Stimulated activated CD4-positive, alpha-beta T cell treated with anti-CD3 and anti-CD28 coated beads, Interleukin-4, amount 100 ng/mL, for 24 hours (primary cell): ENCODE measurements at places on chromosomes 6 and 20.

DNA sequence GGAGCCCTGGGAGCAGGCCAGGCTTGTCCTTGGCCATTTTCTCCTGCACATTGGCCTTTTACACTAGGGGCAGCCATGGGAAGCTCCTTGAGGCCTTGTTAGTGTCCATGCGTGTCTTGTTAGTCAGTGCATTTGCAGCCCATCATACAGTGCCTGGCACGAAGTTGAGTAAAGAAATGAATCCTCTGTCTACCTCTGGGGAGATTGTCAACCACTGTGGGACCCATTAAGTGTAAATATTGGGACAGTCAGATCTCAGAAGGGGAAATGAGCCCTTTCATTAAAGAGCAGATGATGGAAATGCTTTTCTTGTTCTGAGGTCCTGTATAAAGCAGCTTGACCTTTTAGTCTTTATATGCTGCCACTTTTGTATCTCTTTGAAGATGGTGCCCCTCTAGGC lies 33.9 kb downstream of the SOBP start:
- no peak for DNase-seq

DNA sequence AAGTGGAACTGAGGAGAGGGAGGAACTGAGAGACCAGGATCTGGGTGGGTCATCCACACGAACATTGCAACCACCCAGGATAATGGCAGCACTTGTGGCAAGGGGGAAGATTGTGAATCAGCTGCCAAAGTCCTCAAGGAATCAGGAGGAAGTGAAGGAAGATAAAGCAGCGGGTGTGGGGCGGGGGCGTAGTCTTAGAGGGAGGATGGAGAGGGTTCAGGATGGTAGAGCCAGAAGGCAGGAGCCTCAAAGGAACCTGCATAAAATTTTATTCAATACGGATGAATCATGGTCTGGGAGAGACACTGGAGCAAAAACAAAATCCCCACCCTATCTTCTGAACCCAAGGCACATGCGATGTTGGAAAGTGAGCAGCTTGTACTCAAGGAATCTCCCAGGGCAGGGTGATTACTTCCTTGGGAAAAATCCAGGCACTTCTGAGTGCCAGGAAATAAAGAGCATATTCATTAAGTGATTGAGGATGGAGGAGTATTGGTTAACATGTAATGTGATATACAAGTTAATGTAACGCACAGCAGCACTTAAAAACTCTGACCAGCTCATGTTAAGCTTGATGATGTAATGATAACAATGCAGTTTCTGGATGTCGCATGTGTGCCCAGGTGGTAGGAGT lies 82.0 kb upstream of the B3GAT2 start:
- no peak for DNase-seq

DNA sequence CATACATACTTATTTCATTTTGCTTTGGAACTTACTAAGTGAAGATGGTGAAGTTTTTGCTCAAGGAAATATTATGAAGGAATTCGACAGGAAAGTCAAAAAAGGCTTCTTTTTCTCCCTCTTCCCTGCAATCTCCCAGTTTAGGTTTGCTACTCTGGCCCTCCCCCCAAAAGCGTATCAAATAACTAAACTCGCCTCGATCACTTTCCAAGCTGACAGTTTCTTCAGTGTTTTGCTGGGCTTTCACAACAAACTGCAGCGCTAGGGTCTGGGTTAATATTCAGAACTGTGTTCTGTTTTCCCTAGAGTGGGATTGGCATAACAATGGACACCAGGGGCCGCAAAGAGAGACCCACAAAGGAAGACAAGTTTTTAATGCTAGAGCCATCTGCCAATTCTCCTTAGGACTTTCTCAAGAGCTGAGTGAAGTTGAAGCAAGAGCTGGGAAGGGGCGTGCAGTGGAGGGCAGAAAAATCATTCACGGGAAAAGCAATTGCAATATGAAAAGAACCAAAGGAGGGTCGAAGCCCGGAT lies 57.8 kb downstream of the ATP9A start:
- no peak for DNase-seq

- DNase-seq = no peak
Observed at GRCh38 chr20:21661488-21662055, 43.9 kb upstream of the PAX1 start.

- DNase-seq = no peak
Observed at GRCh38 chr6:100440935-100441334, 23.8 kb downstream of the SIM1 start.
